ENCODE measurements at places on chromosomes 5 and 9.

DNA sequence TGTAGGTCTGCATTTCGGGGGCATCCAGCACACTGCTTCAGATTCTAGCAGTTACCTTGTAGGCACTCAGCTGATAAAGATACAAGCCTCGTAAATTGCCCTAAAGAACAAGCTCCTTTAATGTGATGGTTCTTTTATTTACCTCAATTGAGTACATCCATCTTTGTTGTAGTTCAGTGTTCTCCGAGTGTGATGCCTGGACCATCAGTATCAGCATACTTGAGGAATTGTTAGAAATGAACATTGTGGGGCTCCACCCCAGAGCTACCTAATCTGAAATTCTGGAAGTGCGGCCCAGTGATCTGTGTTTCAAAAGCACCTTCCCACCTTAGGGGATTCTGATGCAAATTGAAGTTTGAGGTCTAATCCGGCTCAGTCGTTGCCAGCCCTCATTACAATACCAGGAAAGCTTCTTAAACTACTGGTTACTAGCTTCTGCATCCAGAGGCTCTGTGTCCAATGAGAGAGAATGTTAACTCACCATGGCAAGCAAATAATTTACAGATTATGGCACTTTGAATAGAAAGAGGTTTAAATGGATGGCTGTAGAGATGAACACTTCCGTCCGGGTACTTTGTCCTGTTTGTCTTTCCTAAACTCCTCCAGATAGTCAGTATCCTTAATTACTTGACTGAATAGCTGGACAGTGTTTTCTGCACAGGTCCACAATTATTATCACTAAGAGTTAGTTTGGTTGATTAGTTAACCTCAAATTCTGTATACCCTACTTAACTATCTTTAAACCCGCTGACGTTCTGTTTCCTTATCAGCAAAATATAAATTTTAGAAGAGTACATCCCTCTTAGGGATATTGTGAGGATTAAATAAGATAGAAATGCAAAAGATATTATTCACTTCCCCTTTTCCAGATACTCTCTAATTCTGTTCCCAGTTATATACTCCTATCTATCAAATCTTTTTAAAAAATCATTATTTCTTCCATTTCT, 47.9 kb downstream of the RAI14 start:
- DNase-seq = no peak

GRCh38 chr9:117387422-117387821, 27.4 kb downstream of the ASTN2 start:
- DNase-seq = no peak

GRCh38 chr5:76443066-76443800, 40.1 kb downstream of the IQGAP2 start:
- no peak for DNase-seq

DNA sequence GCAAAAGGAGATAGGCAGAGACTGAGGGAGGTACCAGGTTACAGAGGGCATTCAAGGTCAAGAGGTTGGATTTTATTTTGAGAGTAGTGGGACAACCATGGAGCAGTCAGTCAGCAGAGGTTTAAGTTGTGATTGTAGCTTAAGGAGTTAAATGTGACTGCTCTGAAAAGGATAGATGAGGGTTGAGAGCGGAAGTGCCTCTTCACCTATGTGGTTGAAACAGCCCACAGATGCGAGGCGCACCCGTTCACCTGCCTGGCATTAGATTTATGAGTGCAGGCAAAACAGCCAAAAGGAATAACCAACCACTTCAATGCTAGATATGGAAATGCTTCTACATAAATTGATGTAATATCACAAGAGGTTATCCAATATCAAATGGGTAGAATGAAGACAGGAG, 8.4 kb downstream of the ZNF474 start:
- DNase-seq = no peak

- no peak for DNase-seq
These were observed 69.3 kb downstream of the NTNG2 start for GRCh38 chr9:132231019-132231701.

DNA sequence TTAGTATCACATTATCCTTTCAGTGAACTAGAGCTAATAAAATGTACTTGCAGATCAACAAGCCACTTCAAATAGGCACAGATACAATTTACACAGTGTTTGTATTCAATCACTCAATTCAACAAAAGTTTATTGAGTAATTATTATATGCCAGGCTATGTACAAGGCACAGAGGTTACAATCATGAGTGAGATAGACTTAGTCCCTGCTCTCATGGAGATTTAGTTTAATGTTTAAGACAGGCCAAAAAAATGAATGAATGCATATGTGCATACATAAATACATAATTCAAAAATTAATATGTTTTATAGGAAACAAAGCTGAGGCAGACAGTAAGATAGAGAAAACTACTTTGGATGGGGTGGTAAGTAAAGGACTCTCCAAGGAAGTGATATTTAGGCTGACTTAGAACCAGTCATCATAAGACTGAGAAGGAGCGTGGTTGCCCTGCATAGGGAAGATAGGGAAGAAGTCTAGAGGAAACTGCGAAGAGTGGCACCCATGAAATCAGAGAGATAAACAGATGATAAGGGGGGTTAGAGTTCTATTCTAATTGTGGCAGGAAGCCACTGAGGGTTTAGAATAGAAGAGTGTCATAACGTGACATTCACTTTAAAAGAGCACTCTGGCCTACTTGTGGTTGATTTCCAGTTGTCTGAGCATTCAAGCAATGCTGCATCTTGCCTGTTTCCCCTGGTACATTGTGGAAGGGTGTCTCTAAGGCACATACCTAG, 49.7 kb upstream of the GRAMD2B start:
- DNase-seq = no peak

DNA sequence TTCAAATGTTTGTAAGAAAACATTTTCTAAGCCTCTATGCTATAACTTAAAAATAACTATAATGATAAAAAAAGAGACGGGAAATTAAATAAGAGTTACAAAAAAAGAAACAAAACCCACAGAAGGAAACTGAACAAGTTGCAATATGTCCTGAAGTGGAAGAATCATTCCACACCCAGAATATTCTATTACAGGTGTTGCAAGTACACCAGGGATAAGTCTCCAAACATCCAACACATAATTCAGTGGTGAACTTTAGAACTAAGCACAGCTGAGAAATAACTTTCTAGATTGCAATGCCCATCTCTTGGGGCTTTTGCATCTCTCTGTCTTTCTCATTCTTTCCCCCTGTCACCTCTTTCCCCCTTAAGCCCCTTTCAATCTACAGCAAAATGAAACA, 325.2 kb downstream of the BRINP1 start:
- DNase-seq = no peak

DNA sequence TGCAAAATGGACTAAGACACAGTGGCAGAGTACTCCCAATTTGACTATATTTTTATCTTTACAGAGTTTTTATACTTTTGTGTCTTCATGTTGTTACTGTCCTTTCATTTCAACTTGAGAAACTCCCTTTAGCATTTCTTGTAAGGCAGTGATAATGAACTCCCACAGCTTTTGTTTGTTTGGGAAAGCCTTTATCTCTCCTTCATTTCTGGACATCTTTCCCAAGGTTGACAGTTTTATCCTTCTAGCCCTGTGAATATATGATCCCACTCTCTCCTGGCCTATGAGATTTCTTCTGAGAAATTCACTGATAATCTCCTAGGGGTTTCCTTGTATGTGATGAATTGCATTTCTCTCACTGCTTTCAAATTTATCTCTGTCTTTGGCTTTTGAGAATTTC, 9.2 kb upstream of the SARDH start:
- no peak for DNase-seq

GRCh38 chr9:89706731-89707191, 101.9 kb downstream of the GADD45G start:
- no peak for DNase-seq

- DNase-seq = no peak
These were observed 109.9 kb upstream of the SLC1A3 start for GRCh38 chr5:36496471-36496870.

GRCh38 chr9:88534456-88535225, at the start of gene NXNL2:
TSS of gene NXNL2 (plus strand) at chr9:88535178. CDS start at chr9:88535435, 257 bp downstream.
- DNase-seq = no peak

DNA sequence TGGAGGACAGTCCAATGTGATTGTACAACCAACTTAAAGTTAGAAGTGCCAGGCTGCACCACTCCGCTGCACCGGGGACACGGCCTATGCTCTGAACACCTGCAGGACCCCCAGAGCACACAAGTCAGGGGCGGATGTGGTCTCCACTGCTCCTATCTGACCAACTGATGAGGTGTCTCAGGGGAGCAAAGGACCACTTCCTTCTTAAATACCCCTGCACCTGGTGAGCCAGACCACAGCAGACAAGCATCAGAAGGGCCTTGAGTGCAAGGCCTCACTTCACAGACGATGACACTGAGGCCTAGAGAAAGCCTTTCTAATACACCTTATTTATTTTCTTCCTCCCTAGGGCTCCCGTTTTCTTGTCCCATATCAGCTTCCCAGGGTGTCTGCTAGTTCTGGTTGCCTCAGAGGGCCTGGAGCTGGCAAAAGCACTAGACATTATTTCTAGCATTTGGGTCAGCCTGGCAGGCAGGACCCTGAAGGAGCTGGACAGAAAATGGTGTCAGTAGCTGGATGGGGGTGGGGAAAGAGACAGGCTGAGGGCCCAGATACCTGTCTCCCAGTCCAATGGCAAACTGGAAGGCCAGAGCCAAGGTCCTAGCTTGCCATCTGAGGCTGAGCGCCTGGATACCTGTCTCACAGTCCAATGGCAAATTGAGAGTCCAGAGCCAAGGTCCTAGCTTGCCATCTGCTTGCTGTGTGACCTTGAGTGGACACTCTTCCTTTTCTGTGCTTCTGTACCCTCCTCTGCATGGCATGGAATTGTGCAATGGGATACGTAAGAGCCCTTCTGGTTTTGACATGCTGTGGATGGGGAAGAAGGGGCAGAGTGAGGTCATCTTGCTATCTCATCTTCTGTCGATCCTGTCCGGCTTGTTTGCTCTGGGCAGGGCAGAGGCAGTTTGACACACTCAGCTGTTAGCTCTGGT, 9.0 kb downstream of the CCDC69 start:
- DNase-seq = peak; percentile 95

DNA sequence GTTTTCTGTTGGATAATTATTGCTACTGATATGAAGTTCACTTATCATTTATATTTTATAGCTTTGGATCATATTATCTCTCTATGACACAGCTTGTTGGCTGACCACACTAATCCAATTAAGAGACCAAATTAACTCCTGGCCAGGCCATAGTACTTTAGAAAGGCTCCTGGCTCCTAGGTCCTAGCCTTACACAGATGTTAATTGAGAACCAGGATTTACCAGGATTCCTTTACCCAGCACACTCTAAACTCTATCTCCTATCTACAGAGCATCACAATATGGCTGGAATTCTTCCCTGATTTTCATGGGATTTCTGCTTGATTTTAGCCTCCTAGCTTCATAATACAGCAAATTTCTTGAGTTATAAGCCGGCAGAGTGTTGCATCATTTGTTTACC, 80.3 kb downstream of the SLCO6A1 start:
- DNase-seq = no peak

DNA sequence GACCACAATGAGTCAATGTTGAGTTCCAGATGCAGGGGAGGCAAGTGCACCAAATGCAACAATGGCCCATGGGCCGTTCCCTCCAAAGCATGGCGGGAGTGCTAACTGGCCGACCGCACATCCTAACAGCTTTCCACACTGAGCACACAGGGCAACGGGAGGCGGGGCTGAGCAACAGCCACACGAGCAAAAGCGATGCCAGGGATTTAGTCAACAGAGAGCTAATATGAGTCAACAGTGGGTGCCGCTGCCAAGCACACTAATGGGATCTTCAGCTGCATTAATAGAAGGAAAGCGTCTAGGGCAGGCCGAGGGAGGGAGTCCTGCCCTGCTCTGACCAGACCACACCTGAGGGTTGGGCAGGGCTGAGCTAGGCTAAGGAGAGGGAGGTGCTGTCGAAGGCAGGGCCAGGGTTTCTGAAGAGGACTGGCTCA, 4.6 kb downstream of the EPB41L4B start:
- no peak for DNase-seq

DNA sequence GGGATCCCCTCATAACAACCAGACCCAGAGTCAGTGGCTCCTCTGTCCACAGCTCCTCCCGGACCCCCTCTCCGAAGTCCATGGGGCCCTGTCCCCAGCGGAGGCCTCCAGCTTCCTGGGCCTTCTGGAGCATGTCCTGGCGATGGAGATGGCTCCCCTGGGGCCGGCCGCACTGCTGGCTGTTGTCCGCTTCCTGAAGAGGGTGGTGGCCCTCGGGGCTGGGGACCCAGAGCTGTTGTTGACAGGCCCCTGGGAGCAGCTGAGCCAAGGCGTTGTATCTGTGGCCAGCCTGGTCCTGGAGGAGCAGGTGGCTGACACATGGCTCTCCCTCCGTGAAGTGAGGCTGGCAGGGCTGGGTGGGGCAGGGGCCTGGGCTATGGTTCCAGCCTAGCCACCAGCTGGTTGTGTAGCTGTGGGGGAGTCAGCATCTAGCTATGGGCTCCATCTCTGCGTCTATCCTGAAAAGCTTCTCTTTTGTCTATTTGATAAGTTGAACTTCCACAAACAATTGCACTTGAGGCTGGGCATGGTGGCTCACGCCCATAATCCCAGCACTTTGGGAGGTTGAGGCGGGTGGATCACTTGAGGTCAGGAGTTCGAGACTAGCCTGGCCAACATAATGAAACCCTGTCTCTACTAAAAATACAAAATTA, 4.7 kb downstream of the ADGRD2 start:
- DNase-seq = no peak

DNA sequence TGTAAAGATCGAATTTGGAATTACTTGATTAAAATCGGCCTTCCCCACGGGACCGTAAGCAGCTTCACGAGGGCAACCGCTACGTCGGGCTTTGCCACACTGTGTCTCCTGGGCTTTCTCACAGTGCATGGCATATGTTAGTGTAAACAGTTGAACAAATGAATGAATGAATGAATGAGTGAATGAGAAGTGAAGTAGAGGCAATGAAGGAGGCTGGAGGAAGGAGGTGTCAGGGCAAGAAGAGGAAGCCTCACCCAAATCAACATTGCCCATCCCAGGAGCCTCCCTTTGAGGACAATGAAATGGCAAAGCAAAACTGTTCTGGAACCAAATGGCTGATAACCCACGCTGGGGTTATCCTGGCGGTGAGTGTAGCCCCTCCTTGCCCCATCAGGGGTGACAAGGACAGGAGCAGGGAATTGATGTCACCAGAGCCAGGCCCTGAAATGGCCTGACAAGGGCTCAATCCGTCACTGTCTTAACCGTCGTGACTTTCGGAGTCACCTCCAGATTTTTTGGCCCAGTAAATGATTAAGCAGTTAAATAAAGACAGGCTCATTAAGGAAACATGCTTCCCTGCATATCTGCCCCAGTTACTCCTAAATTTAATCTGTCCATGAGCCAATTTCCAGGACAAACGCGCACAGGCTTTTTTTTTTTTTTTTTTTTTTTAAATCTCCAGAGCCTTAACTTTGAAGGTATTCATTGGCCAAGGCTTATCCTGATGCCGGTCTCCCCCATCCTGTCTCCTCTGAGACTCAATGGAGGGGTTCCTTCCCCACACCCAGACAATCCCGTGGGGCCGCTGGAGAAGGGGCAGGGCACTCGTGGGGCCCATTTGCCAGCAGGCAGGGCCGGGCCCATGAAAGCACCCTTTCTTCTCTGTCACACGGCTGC, 88.4 kb upstream of the BOD1 start:
- no peak for DNase-seq

GRCh38 chr5:74248576-74248975, 392.0 kb downstream of the ENC1 start:
- no peak for DNase-seq
